ENCODE measurements at places on chromosomes 12 and 14.

DNA sequence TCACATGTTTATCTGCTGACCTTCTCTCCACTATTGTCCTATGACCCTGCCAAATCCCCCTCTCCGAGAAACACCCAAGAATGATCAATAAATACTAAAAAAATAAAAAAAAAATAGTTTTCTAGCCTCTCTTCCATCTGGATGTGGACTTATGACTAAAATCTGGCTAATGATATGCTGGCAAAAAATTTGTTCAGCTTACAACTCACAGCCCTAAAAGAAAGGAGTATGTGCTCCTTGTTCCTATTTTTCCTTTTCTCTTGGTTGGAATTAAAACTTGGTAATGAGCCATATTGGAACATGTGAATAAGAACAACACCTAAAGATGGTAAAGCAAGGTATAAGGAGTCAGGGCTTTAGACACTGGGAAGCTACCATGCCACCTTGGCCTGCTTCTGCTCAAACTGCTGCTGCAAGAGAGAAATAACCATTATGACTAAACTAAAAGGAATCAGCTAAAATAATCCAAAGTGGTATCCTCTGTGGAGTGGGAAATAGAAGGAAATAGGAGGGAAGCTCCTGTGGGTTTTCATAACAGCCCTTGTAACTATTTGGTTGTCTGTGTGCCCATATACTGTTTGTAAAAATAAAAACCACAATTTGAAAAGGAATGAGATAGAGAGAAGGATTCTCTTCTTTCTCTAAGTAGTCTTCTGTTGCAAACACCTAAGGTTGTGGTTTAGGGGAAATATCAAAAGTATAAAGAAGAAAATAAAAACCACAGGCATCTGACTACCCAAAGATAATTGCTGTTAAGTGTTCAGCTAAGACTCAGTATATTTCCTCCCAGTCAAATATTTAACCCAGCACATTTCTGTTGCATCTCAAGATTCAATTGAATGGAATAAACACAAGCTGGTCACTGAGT lies 53.8 kb downstream of the SDR9C7 start:
- no peak for DNase-seq

GRCh38 chr12:101877806-101878242 lies 444 bp downstream of the DRAM1 start:
- no peak for DNase-seq

DNA sequence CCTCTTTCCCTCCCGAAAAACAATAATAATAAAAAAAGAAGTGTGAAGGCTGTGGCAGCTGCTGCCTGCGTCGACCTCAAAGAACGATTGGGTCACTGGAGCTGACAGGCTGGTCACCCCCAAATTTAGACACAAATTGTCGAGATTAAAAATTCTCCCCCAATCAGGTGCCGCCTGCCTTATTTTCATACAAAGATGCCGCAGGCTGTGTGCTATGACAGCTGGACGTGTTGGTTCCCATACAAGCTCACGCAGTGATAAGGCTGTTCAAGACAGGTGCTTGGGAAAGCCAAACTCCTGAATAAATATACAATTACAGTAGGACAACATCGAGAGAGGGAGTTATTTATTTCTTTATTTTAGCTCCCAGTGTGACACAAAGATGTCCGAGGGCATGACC lies 1041.8 kb downstream of the VRK1 start:
- DNase-seq = no peak

DNA sequence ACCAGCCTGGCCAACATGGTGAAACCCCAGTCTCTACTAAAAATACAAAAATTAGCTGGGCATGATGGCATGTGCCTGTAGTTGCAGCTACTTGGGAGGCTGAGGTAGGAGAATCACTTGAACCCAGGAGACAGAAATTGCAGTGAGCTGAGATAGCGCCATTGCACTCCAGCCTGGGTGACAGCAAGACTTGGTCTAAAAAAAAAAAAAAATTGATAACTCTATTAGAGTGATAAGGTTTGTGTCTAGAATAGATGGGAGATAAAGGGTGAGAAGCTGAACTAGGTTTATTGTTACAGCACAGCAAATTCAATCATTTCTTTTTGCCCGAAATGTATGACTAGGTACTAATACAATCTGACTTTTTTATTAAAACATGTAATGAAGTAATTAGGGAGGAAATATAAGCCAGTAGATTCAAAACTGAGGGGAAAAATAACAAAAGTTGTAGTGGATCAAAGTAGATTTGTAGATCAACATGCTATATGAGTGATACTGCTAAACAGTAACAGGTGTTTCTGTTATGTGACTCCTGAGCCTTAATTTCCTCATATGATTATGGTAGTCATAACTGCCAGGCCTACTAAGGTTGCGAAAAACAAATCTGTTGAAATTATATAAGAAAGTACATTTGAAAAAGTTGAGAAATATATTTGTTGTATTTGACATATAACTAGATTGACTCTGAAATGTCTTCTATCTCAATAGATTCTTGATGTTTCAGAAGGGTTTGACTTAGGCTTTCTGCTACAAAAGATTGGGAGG lies 83.6 kb downstream of the WNK1 start:
- DNase-seq = no peak

DNA sequence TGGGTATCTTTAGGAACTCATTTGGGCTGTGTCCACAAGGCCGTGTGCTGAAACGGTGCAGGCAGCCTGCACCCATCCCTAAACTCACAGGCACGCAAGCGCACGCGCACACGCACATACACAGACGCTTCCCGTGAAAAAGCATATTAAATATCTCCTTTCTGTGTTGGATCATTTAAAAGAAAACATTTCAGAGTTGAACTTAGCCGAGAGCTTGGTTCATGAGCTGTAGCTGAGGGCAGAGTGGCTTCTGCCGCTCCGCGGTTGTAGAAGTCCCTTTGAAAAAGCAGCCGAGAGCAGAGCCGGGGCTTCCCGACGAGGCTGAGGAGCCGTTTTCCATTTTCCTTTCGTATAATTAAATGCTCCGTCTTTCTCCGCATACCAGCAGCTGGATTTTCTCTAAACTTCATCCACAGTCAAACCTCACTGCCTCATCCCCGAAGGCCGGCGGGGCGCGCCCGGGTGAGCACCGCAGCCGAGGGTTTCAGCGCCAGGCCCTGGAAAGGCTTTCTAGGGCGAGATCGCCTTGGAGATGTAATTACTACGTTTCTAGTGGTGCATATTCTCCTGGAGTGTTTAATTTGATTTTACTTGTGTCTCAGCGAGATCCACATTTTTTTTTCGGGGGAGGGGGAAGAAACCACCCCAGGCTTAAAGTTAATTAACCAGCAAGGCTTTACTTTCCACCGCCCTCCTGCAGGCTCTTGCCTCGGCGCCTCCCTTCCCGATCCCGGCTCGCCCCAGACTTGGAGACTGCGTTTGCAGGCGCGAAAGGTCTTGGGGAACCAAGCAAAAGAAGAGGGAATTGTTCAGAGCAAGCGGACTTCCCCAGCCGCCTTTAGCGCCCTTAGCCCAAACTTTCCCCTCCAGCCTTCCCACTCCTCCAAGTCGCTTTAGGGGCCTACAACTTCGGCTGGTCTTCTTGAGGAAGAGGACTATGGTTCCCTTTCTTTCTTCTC lies 3.0 kb upstream of the HOXC13 start:
- DNase-seq = no peak

DNA sequence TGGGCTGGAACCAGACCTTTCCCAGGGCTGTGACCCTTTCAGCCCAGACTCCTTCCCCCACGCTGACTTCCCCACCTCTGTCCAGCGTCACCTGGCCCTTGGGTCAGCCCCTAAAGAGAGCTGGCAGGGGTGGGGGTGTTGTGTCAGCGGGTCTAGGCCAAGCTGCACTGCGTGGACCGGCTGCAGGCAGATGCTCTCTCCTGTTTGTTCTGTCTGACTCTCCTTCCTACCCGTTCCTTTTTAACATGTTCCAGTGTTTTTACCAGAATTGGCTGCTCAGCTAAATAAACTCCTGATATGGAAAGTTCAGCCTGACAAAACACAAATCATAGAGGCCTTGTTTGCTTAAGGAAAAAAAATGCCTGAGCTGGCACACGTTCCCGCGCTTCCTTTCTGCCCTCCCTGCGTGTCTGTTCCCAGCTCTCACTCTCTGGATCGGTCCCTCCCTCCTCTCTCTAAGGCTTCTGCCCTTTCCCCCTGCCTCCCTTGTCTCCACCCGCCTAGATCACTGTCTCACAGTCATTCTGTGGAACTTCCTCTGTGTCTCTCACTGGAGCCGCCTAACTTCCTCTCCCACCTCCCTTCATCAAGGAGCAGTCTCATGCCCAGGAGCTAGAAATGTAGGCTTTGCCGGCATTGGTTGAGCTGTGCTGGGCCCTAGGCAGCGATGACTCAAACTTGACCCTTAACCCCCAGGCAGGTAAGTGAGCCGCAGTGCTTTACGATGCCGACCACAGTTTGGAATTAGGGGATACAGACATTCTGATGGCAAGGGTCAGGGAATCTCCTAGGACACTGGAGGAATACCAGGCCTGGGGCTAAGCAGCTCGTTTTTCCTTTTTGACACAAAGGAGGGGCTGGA lies 15.5 kb upstream of the MLXIP start:
- no peak for DNase-seq

GRCh38 chr14:72387726-72388125 lies 455.5 kb downstream of the RGS6 start:
- DNase-seq = no peak

- no peak for DNase-seq
Observed at GRCh38 chr12:74818412-74818811, 280.8 kb downstream of the ATXN7L3B start.

- DNase-seq = no peak
Observed at GRCh38 chr12:88298014-88298682, 156.0 kb downstream of the TMTC3 start.

DNA sequence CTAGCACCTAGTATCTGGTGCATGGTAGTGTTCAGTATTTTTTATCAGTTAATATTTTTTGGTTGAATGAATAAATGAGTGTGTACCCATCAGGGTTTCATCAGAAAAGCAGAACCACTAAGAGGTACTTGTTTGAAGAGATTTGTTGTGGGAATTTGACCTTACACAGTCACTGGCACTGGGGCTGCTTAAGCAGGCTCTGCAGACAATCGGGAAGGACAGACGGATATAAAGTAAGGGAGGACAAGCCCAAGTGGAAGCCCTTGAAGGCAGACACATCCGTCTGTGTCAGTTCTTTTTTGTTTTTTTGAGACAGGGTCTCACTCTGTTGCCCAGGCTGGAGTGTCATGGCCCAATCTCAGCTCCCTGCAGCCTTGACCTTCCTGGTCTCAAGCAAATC lies 38.7 kb downstream of the CD9 start:
- DNase-seq = no peak

GRCh38 chr12:4828176-4828575 lies 81.5 kb upstream of the KCNA1 start:
- no peak for DNase-seq

GRCh38 chr12:25866586-25867378 lies 91.7 kb upstream of the RASSF8 start:
- DNase-seq = no peak

- DNase-seq = no peak
Observed at GRCh38 chr14:96574171-96574632, 72.0 kb downstream of the PAPOLA start.

DNA sequence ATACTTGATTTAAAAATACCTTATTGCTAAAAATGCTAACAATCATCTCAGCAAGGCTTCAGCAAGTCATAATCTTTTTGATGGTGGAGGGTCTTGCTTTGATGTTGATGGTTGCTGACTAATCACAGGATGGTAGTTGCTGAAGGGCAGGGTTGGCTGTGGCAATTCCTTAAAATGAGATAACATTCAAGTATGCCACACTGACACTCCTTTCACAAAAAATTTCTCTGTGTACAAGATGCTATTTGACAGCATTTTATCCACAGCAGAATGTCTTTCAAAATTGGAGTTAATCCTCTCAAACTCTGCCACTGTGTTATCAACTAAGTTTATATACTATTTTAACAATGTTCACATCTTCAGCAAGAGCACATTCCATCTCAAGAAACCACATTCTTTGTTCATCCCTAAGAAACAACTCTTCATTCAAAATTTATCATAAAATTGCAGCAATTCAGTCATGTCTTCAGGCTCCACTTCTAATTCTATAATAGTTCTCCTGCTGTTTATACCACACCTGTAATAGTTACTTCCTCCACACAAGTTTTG lies 16.1 kb downstream of the SCAF11 start:
- no peak for DNase-seq

GRCh38 chr12:116955382-116956021 lies 44.8 kb downstream of the FBXW8 start:
- peak; percentile 22 for DNase-seq

DNA sequence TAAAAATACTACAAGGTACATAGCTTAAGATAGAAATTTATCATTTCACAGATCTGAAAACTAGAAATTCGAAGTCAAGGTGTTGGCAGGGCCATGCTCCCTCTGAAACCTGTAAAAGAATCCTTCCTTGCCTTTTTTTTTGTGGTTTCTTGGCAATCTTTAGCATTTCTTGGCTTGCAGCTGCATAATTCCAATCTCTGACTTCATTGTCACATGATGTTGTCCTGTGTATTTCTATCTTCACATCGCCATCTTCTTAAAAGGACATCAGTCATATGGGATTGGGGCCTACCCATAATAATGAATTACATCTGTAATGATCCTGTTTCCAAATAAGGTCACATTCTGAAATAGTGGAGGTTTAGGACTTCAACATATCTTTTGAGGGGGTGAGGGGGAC lies 250.4 kb downstream of the TMTC2 start:
- no peak for DNase-seq

DNA sequence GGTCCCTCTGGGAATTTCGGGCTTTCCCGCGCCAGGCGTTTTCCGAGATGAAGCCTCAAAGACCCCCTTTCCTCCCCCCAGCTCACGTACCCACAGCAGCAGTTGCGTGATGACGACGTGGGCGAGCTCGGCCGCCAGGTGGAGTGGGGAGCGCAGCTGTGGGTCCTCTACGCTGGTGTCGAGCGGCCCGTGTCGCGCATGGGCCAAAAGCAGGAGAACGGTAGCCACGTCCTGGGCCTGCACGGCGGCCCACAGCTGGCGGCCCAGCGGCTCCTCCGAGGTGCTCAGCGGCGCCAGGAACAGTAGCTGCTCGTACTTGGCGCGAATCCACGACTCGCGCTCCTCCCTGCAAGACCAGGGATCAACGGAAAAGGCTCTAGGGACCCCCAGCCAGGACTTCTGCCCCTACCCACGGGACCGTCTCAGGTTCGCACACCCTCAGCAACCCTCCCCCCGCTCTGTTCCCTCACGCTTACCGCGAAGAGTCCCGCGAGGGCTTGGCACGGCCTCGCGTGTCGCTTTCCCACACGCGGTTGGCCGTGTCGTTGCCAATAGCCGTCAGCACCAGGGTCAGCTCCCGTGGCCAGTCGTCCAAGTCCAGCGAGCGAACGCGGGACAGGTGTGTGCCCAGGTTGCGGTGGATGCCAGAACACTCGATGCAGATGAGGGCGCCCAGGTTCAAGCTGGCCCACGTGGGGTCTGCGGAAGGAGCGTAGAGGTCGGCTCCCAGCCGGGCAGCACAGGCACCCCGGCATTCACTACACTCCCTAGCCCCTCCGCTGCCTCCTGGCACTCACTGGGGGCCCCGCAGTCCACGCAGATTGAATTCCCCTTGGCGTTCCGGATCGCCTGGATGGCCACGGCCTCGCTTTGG lies 11.4 kb downstream of the AGAP2 start:
- no peak for DNase-seq
